Tongue (tissue), 3 donors: ENCODE measurements at places on chromosomes 2 and 18. TPM values are rescaled to one million over a fixed set of nuclear protein-coding genes. Genes with fewer than 3 reads are reported as not detected.

The SCYGR1 gene
- total RNA-seq, result not detected

The GAREM1 gene
- 14.0 TPM for total RNA-seq

The HSBP1L1 gene
- 2.9 TPM for total RNA-seq

The HOXD10 gene
- 0.62 TPM for total RNA-seq

The PDCD1 gene
- total RNA-seq, result not detected

The REG1B gene
- not detected for total RNA-seq

The CRYBA2 gene
- total RNA-seq, result not detected

The M1AP gene
- total RNA-seq, result 4.6 TPM

The IL36RN gene
- 5.6 TPM for total RNA-seq

DNA sequence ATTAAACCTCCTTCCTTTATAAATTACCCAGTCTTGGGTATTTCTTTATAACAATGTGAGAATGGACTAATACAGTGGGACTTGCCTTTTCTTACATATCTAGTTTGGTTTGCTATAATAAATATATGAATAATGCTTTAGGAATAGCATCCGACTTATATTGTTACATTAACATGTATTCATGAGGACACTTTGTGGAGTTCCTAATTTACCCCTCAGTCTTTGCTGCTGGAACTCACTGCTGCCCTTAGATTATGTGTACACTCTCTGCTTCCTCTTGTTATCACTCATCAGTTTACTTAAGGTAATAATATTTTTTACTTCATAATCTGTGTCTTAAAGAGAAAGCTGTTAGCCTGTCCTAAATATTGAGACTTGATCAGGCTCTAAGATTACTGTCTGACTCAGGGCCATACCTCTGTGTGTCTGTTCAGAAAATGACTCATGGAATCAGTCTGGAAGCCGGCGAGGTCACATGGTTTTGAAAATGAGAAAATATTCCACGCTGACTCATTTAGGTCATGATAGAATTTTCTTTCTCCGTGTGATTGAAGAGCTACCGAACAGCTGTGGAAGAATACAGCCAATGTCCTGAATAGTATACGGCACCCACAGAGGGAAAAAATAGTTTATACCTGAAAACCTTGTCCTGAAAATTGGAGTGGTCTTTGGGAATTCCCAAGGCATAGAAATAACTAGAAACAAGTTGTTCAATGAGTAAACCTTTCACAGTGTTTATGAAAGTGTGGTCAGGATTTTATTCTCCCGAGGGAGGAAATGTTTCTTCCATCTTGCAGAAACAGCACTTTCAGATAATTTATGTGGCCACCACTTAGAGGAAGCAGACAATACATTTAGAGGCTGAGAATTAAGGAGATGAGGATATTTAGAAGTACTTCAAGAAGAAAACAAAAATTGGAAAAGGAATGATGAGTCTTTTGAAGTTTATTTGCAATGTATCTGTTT, 156.4 kb downstream of the DSEL start:
- peak; percentile 55 for DNase-seq

GRCh38 chr2:33062665-33063250, 116.0 kb downstream of the LTBP1 start:
- DNase-seq, result no peak

DNA sequence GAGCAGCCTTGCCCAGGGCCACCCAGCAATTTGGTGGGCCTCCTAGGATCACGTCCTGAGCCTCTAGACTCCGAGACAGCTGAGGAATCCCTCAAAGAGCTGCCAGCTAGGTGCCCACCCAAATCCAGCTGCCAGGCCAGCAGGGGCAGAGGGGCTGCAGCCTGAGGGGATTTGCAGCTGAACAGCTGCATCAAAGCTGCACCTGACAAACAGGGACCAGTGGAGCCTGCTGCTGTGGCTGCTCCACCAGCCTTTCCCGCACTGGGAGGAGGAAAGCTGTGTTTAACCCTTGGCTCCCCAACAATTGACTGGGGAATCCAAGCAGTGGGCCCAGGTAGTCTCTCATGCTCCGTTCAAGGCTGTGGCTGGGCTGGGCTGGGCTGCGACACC, 8.2 kb downstream of the ADRA2B start:
- peak; percentile 55 for DNase-seq

DNA sequence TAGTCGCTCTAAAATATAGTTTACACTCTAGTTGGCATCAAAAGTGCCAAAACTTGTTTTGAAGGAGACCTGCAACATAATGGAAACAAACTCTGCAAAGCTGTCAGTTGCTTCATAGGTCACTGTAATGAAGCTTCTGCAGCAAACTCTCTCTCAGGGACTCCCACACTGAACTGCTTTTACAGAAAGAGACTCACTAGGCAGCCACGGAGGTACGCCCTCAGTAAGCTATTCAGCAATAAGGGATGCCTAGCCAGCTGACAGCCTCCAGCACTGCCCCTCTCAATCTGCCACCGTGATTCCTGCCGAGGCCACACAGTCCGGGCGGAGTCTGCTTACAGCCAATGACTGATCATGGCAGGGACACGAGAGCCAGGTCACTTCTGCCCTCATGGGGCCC, 51.1 kb downstream of the COLEC12 start:
- peak; percentile 45 for DNase-seq

GRCh38 chr18:22790545-22791309, 142.4 kb upstream of the RBBP8 start:
- DNase-seq, result peak; percentile 36

DNA sequence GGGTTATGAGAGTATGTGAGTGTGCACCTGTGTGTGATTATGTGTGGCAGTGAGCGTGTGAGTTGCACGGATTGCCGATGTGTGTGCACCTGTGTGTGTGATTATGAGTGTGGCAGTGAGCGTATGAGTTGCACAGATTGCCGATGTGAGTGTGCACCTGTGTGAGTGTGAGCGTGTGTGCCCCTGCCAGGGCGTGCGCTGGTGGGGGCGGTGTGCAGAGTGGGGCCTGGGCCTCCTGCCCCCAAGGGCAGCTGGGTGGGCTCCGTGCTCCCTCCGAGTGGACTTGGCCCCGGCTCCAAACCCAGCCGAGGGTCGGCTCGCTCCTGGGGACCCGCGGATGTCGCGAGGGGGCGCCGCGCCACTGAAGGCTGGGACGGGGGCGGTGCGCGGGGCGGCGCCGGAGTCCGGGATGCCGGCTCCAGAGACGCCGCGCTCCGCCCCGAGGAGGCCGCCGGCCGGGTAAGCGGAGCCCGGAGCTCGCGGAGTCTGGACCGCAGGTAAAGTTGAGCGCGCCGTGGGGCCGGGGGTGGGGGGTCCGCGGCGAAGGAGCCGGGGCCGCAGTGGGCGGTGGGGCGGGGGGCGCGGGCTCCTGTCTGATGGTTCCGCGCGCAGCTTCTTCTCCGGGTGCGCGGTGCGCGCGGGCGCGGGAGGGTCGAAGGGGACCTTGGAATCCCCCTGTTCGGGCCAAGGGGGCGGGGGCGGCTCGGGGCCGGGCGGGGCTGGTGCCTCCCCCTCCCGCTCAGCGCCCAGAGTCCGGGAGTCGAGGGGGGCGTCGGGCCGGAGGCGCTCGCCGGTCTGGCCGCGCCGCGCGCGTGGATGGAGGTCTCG, at the start of gene KCNG2:
Gene KCNG2 (plus strand): TSS at position 421 of the 828 bp plus-strand sequence. CDS start 65,730 bp downstream, outside the sequence.
- DNase-seq, result peak; percentile 82

DNA sequence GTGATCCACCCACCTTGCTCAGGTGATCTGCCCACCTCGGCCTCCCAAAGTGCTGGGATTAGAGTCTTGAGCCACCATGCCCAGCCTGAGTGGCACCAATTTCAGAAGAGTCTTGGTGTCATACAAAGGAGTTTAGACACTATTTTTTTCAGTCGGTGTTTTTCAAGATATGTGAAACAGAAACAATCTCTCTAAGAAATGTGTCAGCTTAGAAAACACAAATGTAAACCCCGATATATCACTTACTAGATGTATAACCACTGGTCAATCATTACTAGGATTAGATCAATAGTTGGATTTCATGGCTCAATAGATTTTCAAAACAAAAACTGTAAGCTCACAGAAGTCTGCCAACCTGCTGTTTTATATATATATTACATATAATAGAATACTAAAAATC, 67.2 kb upstream of the FRZB start:
- DNase-seq, result no peak

GRCh38 chr18:10072671-10073175, 158.9 kb downstream of the VAPA start:
- DNase-seq, result no peak

- DNase-seq, result no peak
Observed at GRCh38 chr2:226994775-226995174, 158.9 kb downstream of the RHBDD1 start.

- DNase-seq, result peak; percentile 5
Observed at GRCh38 chr2:155381436-155381835, 682.9 kb downstream of the KCNJ3 start.

- DNase-seq, result no peak
Observed at GRCh38 chr2:12980817-12981216, 264.1 kb downstream of the TRIB2 start.

GRCh38 chr2:65017335-65017734, 28.1 kb downstream of the SLC1A4 start:
- peak; percentile 32 for DNase-seq

DNA sequence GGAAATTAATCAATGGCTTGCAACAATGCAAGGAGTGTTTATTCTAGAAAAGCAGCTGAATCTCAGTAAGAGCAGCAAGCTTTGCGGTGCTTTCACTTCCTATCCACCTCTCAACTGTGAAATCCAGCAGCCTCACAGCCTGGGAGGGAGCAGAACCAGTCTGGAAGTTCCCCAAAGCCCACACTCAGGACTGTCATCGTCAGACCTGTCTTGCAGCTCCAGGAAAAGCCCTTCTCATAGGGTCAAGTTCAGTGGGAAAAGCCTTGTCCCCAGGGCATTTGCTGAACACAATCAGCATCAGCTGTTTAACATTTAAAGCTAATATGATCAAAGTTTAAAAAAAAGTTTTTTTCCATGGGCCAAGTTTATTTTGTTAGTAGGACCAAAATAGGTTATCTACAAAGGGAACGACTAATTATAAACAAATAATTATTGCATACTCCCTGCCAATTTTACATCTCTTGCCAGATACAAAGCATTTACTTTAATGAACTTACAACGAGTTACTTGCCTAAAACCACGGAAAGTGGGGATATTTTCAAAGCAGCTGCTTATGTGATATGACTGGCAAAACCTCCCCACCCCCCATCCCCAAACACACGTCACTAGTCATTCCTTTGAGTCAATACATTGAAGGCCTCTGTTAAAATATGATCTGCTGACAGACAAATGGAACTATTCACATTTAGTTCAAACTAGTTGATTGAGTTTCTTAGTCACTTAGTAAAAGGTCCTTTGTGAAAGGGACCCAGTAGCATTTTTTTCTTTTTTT, 36.8 kb downstream of the PARD6G start:
- DNase-seq, result no peak

DNA sequence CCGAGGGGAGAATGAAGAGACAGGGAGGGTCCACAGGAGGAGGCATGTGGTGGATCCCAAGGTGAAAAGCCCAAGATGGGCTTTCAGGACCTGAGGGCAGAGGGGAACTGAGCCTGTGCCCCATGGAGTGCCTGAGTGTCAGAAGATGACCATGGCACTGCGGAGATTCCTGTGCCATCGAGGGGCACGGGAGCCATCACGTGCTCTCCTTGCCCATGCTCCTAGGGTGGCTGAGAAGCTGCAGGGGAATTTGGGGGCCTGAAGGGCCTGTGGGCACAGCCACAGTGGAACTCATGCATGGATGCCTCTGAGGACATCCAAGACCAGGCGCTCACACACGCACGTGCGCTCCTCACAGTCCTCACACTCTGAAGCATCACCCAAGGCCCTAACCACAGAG, 56.1 kb upstream of the GLI2 start:
- DNase-seq, result no peak

GRCh38 chr18:55327454-55327853, 260.5 kb downstream of the TCF4 start:
- DNase-seq, result no peak

DNA sequence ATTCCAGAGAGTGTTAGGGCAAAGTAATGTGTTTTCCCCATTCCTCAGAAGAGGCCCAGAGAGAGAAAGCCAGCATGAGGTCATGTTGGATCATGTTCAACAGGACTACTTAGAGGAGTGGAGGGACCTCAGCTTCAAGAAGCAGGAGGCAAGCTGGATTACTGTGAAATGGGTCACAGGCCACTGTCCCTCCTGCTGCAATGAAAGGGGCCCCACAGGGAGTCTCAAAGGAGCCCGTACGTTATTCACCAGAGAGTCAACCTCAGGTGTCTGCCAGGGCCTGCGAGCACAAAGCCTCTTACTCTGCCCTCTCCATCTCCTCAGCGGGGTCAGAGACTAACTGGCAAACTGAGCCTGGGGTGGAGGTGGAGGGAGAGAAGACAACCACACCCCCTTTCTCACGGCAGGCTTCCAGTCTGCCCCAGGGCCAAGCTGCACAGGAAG, 27.2 kb upstream of the ACYP2 start:
- peak; percentile 51 for DNase-seq

GRCh38 chr2:134639265-134639664, 79.5 kb downstream of the TMEM163 start:
- DNase-seq, result no peak

GRCh38 chr18:44033144-44033701, 647.5 kb upstream of the SETBP1 start:
- DNase-seq, result no peak

DNA sequence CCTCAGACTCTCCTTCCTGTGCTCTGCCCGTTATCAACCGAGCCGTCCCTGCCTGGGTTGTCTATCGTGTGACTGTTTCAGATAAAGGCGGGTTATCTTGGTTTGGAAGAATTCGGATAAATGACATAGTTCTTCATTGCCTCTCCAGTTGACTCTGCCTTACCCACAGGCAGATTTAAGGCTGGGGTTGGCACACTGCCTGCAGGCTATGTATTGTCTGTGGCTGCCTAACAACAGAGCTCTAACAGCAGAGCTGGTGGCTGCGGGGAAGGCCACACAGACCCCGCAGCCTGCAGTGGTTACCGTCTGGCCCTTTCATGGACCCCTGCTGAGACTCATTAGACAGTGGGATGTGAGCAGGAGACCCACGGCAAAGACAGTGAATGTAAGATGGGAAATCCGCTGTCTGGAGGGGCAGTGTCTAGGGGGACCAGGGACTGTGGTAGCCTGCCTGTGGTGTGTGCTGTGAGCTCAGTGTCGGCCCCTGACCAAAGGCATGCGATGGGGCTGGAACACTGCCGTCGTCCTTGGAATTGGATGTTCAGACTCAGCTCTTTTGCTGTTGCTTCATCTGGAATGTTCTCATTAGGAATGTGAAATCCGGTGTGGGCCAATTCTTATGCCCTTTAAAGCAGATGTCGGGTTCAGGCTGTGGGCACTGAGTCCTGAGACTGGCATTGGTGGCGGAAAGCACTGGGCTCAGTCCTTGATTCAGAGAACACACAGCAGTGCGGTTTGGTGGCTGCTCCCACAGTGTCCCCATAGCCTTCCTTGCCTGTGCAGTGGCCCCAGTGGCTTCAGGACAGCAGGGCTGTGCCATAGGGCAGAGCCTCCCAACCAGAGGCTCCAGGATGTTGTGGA, 44.5 kb downstream of the SH3RF3 start:
- DNase-seq, result peak; percentile 82

DNA sequence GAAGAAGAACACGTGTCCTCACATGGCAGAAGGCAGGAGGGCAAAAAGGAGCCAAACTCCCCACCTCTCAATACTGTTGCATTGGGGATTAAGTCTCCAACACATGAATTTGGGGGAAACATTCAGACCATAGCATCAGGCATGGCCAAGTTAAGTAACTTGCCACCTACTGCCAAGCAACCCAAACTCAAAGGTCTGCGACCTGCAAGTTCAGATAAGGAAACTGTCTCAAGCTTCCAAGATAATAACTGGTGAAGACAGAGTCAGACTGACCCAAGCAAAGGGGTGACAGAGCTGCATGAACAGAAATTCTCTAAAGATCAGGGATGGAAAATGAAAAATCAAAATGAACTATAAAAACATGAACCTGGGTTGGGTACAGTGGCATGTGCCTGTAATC, 188.7 kb upstream of the SIX3 start:
- DNase-seq, result no peak

GRCh38 chr2:237153181-237153580, 67.5 kb downstream of the COPS8 start:
- peak; percentile 9 for DNase-seq
